ENCODE measurements at places on chromosomes 6 and 20. TPM values are rescaled to one million over a fixed set of nuclear protein-coding genes. Genes with fewer than 3 reads are reported as not detected.
A peak's percentile ranks its signal among the peaks of the same experiment; 100 is the strongest.

The EPPIN gene
- 0.20 TPM for polyA plus RNA-seq

The EPHA7 gene
- 46.5 TPM for polyA plus RNA-seq

The TCF15 gene
- 1.3 TPM for polyA plus RNA-seq

The COX4I2 gene
- 3.0 TPM for polyA plus RNA-seq

The TSPO2 gene
- 0.86 TPM for polyA plus RNA-seq

The EDN3 gene
- polyA plus RNA-seq: 5.1 TPM

The HRH3 gene
- 0.06 TPM for polyA plus RNA-seq

DNA sequence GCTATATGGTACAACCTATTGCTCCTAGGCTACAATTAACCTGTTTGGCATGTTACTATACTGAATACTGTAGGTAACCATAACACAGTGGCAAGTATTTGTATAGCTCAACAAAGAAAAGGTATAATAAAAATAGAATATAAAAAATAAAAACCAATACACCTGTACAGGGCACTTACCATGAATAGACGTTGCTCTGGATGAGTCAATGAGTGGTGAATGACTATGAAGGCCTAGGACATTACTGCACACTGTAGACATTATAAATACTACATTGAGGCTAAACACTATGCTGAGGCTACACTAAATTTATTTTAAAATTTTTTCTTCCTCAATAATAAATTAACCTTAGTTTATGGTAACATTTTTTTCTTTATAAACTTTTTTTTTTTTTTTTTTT lies 18.6 kb downstream of the ELOVL5 start:
- DNase-seq: no peak

DNA sequence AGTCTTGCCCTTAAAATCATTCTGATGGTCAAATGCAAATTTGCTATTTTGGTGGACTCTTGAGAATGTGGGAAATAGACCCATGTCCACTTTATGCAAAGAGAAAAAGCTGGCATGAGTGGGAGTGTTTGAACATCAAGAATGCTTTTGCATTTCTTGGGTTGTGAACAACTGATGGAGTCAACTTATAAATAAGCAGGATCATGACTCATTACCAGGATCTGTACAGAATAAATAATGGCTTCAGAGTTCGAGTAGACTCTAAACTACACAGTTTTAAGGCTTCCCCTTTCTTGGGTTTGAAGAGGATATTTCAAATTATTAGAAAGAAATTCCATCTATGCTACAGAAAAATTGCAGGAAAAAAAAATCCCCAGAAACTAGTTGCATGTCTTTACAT lies 195.5 kb downstream of the EYA4 start:
- DNase-seq: no peak

- DNase-seq: no peak
Measured at GRCh38 chr20:37384683-37385174, 38.8 kb downstream of the SRC start.

- DNase-seq: no peak
Measured at GRCh38 chr20:43940518-43941225, 26.0 kb downstream of the TOX2 start.

DNA sequence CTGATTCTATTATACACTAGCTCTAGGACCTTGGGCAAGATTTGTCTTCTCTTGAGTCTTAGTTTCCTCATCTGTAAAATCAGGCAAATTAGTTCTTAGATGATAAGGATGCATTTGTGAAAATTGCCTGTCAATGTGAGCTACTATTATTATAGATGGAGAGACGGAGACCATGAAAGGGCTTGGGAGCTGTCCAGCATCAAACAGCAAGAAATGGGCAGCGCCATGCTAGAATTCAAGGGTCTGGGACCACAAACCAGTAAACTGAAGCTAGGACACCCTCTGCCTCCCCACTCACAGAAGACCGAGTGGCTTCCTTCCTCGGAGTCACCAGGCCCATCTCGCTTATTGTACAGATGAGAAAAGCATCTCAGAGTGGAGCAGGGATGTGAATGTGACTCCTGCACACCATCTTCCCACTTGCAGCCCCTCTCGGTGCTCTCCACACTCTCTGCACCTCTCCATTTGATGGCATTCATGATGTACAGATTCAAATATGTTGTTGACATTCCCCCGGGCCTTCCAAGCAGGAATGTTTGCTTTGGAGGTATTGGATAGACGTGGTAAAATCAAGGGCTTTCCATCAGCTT lies 24.1 kb upstream of the BPIFA3 start:
- DNase-seq: peak; percentile 21

DNA sequence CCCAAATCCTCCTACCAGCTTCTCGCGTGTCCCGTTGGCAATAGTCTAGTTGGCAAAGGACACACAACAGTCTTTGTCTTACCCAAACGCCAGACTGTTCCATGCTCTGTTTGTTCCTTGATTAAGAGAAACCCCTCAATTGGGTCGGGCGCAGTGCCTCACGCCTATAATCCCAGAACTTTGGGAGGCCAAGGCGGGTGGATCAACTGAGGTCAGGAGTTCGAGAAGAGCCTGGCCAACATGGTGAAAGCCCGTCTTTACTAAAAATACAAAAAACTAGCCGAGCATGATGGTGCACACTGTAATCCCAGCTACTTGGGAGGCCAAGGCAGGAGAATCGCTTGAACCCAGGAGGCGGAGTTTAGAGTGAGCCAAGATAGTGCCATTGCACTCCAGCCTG lies 153.7 kb downstream of the GRM4 start:
- no peak for DNase-seq

DNA sequence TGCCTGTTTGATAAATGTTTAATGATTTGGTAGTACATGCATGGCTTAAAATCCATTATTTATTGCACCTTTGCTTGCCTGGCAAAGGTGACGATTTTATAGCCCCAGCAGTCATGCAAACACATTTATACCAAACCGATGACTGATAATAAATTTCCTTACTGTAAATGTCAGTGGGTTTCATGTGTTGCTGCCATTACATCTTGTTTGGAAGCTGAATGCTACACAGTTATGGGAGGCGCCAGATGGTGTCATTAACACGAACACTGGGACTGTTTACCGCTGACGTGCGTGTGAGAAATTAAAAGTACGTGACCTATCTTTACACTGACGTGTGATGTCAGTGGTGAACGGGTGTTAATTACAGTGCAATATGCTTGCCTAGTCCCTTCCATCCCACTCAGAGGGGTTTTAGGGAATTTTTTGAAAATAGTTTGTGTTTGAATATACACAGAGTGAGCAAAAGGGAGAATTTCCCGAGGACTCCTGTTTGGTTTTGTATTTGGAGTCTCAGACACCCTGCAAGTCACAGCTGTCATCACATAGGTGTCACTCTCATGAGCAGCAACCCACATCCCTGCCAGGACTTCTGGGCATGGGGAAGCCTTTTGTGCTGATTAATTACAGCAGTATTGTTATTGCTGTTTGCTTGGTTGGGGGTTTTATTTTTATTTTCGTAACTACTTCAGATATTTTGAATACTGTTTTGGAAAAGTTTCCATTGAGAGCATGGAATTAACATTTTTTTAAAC lies 151.8 kb upstream of the INSM1 start:
- no peak for DNase-seq

GRCh38 chr20:23095499-23095898 lies 9.4 kb upstream of the CD93 start:
- no peak for DNase-seq

DNA sequence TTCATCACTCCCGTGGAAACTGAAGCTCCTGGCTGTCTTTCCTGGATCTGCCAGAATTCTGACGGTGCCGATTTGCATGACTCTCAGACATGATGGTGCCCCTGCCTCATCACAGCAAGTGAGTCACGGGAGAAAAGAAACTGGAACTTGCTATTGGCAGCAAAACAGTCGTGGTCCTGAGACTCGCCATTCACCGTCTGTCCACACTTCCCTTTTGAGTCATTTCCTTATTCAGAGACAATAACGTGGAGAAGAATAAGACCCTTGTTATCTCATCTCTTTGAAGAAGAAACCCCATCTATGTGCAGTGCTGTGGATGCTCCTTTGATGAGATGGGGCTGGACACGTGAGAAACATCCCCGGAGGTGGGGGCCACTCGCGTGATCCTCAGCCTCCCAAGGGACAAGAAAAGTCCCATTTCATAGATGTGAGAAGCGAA lies 4.2 kb downstream of the GPR31 start:
- DNase-seq: no peak

DNA sequence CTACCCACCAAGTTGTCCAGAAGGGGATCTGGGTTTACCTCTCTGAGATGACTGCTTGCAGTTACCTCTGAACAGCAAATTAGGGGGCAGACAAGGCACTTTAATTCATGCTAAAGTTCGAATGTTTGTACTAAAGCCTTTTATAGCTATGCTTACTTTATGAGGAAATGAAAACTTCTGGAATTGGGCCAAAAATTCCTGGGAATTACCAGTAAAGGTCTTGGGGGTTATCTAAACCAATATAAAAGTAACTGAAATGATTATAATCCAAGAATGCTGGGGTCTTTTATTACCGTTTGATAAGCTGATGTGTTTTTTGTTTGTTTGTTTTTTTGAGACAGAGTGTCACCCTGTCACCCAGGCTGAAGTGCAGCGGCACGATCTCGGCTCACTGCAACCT lies 7.9 kb upstream of the LZTS3 start:
- DNase-seq: no peak

DNA sequence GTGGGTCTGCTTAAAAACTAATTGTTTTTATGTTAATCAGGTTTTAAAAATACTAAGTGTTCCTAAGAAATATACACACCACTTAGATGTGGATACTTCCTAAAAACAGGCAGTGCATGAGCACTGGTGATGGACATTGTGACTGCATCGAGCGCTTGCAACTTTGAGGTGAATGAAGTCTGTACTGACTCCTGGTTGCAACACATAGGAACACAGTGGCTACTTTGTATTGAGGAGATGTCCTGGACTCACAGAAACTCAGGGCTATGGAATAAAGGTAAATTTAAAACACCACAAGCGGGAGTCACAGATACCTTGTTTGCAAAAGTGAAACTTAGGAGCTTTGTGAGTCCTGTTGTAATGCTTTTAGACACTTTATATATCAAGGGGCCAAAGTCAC lies 55.6 kb upstream of the POLR1H start:
- DNase-seq: no peak

DNA sequence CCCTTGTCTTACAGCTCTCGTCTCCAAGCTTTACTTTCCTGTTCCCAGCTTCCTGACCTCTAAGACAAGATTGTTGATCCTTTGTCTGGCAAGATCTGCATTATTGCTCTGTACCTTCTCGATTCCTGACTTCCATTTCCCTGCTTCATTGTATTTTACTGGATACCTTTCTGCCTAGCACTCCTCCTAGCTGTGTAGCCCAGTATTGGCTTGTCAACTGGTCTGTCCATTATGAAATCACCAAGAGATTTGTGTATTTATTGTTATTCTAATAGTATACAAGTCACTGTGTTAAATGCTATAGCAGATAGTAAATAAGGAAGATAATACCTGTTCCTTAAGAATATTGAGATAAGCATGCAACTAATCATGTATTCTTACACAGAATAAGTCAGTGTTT lies 305.4 kb downstream of the CDKAL1 start:
- no peak for DNase-seq

DNA sequence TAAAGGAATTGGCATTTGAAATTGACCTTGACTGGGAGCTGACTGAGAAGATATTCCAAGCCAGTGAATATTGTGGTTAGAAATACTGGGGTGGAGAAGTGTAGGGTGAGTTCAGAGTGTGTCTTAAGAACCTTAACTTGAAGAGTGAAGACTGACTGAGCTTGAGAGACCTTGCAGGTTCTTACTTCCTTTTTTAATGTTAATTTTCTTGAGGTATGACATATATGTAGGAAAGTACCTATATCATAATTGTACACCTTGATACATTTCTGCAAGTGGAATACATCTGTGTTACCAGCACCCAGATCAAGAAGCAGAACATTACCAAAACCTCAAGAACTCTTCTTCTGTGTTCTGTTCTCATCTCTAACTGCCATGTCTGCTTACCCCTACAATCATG lies 11.0 kb downstream of the DHX35 start:
- no peak for DNase-seq

- DNase-seq: no peak
Measured at GRCh38 chr20:444862-445426, 17.4 kb downstream of the TBC1D20 start.

- DNase-seq: peak; percentile 82
Measured at GRCh38 chr6:31795616-31796298, at the start of gene VARS1. VARS1 (minus strand) TSS chr6:31795752; CDS start chr6:31795217, 535 bp downstream.

DNA sequence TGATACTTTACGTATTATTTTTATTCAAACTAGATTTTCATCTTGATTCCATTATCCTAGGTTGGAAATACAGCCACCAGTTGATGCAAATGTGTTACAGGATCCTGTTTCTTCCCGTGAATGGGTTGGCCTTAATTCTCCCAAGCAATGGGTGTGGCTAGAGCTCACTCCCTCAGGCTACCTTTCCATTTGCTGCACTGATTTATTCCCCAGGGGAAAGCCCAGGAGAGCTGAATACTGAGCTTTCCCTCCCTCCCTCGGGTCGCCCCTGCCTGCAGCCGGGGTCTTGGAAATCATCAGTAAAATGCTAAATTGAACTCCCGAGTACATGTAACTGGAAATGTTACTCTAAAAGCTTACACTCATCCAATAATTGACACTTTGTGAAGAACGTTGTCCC lies 9.9 kb downstream of the SMOC2 start:
- no peak for DNase-seq

- DNase-seq: no peak
Measured at GRCh38 chr6:160054271-160054670, 67.3 kb upstream of the SLC22A1 start.

- DNase-seq: no peak
Measured at GRCh38 chr6:12101653-12102312, 89.7 kb downstream of the HIVEP1 start.

DNA sequence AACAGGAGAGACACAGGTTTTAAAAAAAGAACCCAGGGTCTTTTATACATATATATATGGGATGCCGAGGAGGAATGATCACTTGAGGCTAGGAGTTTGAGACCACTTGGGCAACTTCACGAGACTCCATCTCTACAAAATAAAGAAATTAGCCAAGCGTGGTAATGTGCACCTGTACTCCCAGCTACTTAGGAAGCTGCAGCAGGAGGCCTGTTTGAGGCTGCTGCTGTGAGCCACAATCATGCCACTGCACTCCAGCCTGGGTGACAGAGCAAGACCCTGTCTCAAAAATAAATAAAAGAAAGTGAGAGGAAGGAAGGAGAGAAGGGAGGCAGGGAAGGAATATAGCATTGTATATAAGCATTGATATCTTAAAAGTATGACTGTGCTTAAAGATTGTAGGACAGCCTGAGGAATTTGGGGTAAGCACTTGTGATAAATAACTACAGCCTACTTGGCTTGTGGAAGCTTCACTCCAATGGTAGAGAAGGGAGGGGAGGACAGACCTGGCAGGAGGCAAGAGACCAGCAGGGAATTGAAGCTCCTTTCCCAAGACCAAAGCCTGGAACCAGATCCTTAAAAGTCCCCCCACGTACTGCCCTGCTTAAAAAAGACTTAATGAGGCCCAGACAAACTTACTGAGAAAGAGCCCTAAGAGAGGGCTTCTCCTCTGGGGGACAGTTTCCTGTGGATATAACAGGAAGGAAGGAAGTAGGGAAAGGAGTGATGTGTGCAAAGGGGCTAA lies 2.5 kb upstream of the SNTA1 start:
- no peak for DNase-seq

DNA sequence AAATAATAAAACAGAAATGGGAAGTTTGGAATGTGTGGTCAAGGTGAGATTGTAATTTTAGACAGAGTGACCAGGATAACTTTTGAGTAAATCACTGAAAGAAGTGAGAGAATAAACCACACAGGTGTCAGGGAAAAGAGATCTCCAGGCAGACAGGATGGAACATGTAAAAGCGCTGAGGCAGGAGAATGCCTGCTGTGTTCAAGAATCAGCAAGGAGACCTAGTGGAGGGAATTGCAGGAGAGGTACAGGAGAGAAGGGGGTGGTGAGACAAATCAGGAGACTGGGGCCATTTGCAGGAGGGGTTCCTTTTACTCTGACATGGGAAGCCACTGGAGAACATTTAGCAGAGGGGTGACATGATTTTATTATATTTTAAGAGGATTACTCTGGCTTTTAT lies 456.7 kb downstream of the NKAIN2 start:
- no peak for DNase-seq
